Fibroblast of mammary gland (primary cell): ENCODE measurements at places on chromosomes 4 and X.
A peak's percentile ranks its signal among the peaks of the same experiment; 100 is the strongest.

DNA sequence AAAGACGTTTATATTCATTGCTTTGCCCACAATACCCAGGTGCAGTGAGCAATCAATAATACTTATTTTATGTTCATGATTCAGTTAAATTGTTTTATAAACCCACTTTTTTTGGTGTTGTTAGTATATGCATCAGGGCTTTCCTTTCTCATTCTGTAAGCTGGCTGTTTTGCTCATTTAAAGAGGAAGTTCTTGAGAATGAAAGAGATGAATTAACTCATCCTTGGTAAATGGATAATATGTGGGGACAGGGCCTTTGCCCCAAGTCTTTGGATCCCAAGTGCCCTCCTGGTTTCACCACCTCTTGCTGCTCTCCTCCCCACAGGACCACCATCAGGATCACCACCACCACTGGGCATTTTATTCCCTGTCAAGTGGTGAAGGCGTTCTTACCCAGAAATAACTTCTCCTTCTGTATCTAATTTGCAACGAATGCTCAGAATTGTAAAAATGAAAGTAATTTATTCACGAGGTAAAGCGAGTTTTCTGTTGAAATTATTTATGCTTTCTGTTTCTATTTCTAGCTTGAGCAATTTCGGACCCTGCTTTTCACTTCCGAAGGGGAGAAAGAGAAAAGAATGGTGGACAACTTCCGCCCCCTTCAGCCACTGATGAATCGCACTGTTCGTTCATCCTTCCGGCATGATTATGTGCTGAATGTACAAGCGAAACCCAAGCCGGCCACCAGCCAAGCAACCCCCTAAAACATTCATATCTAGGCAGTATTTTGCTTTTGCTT, 8.2 kb upstream of the ZRSR2 start:
- DNase-seq, result no peak

DNA sequence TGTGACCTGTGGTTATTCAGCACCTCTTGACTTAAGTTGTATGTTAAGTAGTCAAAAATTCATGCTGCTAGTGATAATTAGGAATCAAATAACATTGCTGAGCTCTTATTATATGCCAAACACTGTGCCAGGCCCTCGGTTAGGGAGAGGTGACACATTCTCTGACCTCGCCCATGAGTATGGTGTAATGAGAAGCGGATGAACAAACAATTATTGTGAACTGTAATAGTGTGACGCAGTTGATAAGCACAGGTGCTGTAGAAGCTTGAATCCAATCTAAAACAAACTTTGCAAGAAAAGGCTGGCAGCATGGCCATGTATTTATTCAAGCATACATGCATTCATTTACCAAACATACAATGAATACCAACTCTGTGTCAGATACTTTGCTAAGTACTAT, 303.5 kb upstream of the HS3ST1 start:
- no peak for DNase-seq

DNA sequence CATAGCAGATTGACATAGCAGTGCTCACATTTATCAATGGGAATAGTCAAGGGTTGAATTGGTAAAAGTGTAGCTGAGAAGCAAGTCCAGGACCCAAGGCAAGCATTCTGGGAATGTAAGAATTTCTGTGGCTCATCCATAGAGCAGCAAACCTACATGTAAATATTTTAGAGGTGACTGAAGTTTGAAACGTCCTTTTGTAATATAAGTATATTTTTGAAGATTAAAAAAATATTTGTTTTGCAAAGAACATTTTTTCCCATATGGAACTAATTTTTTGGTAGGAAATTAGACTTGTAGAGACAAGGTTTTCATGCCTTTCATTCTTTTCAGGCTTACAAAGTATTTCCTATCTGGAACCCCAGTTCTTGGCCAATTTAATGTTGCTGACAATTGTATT, 104.0 kb downstream of the TEX13A start:
- no peak for DNase-seq

DNA sequence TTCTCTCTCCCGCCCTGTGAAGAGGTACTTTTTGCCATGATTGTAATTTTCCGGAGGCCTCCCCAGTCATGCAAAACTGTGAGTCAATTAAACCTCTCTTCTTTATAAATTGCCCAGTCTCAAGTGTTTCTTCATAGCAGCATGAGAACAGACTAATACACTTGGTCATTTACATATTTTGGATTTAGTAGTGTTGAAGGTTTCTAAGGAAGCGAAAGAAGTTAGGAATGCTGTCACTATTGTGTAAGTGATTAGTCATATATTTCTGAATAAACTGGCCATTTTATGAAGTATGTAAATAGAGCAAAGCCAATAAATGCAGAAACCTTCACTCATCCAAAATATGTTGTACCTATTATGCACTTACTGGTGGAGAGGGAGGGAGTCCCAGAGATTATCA, 34.4 kb upstream of the GK2 start:
- DNase-seq, result peak; percentile 51

GRCh38 chr4:3388471-3389232, 53.1 kb upstream of the HGFAC start:
- DNase-seq, result peak; percentile 77

- no peak for DNase-seq
These were observed 142.9 kb downstream of the MID1 start for GRCh38 chrX:10477525-10477924.

DNA sequence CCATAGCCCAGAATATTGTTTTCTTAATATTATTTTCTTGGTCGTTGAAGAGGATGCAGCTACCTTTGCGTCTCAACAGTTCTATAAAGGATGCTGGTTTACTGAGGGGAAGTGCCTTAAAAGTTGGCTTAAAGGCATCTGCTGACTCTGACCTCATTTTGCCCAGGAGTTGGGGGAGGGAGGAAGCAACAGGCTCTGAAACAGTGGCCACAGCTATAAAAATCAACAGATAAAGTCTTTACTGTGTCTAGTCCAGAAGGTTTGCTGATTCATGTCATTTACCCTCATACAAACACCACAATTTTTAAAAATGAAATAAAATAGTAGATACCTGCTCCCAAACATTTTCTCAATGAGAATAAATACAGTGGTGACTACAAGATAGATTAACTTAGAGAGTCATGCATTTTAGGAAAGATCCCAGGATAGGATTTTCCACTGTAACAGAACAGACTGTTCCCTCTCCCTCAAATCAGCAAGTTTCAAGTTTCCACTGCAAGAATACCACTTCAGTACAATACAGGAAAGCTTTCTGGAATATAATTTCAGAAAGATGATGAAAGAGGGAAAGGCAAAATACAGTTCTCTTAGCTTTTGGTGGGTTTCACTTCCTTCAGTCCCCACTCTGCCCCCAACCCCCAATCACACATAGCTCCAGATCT, 1.9 kb downstream of the PHKA1 start:
- DNase-seq, result peak; percentile 43

GRCh38 chr4:67746797-67747495, 7.2 kb downstream of the GNRHR start:
- peak; percentile 53 for DNase-seq

DNA sequence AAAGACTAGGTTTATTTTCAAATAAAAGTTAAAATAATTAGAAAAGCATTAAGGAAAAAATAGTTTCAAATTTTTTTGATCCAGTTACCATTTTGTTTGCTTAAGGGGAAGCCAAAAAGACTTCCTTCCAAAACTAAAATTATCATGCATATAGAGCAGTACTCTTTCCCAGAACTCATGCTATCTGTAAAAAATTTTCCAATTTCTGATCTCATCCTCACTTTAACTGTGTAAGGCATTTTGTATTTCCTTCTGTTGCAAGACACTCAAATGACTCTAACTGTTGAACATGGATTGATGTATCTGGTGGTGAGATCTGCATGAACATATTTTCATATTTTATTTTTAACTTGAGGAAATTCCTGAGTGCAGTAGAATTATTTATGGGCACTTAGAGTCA, 150.1 kb downstream of the ADAM29 start:
- DNase-seq, result no peak
